NCI-H2171 treated with DMSO at 0.1 percent for 48 hours (cell line): ENCODE measurements at places on chromosomes 16 and 17.

DNA sequence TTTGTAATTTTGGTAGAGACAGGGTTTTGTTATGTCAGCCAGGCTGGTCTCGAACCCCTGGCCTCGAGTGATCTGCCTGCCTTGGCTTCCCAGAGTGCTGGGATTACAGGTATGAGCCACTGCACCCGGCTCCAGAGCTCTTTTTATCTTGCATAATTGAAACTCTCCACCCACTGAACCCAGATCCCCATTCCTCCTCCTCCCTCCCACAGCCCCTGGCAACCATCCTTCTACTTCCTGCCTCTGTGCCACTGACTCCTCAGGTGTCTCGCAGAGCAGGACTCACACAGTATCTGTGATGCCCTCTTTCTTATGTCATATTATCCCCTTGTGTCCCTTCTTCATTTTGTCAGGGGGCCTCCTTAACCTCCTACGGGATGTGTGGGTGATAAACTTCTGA is 340.7 kb downstream of the SLC39A11 start:
- DNase-seq, result no peak

DNA sequence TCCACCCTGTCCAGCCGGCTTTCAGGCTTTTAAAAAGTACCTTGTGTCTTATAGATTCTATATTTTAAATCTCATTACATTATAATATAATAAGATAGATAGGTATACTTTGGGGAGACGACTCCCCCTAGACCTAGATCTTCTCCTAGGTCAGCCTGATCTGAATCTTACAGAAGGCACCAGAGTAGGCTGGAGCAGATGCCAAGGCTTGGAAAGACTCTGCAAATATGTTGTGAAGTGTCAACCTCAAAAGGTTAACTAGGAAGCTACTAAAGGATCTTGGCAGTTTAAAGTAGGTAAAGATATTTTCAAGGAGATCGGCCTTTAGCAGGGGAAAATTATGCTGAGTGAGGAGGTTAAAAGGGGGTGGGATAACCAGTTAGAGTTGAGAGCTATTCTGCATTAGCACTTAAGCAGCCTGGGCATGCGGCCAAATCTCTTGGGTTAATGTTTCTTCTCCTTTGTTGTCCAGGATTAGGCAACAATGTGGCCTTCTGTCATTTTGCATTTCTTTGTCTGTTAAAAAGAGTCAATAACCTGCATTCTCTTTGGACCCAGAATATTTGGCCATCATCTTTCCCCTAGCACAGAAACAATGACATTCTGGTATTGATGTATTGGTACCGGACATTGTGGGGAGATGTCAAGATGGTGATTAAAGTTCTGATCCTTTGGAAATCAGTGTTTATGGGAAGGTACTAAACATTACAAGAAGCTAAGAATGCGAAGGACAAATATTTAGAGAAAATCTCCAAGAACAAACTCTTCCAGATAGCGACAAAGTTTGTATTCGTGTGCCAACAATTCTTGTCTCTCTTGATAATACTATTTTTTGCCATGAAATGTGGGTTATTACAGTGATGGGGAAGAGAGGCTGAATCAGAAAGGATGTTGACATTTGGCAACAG is 51.2 kb upstream of the DHX40 start:
- peak; percentile 93 for DNase-seq

- DNase-seq, result peak; percentile 90
Observed at GRCh38 chr17:36544307-36545076, at the start of gene GGNBP2. TSS of gene GGNBP2 (plus strand) at chr17:36544919. CDS start at chr17:36545725, 806 bp downstream.

- DNase-seq, result no peak
Observed at GRCh38 chr17:50893183-50893993, 27.2 kb upstream of the TOB1 start.

- no peak for DNase-seq
Observed at GRCh38 chr17:81184555-81184954, 18.5 kb upstream of the AATK start.

- DNase-seq, result no peak
Observed at GRCh38 chr16:31186930-31187807, 7.2 kb downstream of the FUS start.

GRCh38 chr17:64499805-64500486 is 3.1 kb upstream of the POLG2 start:
- DNase-seq, result no peak

- peak; percentile 18 for DNase-seq
Observed at GRCh38 chr16:4200000-4200780, 41.7 kb downstream of the SRL start.

- DNase-seq, result no peak
Observed at GRCh38 chr16:17412221-17412620, 58.5 kb downstream of the XYLT1 start.

DNA sequence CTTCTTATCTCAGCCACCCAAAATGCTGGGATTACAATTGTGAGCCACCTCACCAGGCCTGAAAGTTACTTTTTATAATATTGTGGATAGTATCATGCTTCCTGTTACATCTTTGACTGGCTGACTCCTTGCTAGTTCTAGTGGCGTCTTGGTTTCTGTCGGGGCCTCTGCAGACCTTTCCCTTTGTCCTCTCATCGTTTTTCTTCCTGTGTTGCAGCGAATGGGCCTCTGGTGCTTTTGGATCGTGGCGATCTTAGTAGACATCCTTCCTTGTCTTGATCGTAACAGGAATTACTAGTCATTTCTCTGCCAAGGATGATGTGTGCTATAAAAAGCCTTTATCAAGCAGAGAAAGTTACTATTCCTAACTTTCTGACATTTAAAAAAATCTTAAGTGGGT is 20.8 kb downstream of the ASPSCR1 start:
- no peak for DNase-seq
